ENCODE measurements at places on chromosomes 13 and 19.

DNA sequence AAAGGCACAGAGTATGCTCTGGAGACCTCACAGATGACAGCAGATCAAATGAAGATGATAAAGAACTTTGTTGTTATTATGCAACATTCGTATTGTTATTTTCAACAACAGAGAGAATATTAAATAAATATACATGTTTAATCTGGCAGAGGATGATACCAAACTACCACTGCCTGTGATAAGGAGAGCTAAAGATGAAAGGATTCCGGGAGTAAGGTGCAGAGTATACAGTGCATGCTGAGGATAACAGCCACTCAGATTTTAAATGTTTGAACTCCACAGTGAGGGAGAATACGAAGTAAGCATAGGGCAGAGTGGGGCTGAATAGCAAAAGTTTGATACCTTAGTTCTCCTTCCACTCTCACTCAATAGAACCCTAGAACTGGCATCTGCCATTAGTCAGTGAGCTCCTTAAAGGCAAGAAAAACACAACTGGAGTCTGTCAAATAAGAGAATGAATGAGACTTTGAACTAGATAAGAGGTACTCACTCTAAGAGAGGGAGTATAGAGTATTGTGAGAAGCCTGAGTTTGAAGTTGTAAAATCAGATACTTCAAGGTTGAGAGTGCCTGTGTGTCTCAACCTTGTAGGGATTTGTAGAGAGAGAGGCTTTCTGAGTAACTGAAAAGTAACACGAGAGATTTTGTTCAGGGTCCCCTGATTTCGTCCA, 78.5 kb downstream of the STARD13 start:
- DNase-seq, result no peak

DNA sequence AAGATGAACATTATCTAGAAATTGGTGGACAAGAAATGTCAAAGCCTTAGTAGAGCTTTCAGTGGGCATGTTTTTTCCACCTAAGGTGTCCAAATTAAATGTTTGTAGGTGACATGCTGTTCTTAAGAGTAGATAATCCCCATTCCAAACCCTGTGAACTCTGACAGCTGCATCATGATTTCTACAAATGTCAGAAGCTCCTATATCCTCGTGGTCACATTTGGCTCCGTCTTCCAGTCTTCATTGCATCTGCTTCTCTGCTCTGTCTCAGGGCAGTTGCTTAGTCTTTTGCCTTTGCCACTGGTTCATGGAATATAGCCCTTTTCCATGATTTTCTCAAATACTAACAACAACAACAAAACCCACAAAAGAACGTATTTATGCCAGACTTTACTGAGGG, 234.5 kb downstream of the DLEU7 start:
- DNase-seq, result no peak

DNA sequence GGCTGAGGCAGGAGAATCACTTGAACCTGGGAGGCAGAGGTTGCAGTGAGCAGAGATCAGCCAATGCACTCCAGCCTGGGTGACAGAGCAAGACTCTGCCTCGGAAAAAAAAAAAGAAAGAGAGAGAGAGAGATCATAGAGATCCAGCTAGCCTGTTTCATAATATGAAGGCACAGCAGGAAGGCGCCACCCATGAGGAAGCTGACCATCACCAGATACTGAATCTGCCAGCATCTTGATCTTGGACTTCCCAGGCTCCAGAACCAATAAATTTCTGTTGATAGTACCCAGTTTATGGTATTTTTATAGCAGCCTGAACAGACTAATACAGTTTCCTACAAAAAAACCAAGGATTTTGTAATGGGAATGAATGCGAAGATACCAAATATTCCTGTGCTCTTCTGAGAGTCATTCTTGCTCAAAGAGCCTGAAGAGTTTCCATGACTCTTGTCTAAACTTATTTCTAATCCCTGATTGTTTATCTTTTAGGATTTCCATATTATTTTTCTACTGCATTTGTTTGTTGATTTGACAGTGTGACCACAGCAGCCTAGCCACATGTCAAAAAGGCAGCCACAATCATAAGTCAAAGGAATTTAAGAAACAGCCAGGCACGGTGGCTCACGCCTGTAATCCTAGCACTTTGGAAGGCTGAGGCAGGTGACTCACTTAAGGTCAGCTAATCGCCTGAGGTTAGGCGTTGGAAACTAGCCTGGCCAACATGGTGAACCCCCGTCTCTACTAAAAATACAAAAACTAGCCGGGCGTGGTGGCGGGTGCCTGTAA, 37.7 kb upstream of the PDCD5 start:
- DNase-seq, result no peak

DNA sequence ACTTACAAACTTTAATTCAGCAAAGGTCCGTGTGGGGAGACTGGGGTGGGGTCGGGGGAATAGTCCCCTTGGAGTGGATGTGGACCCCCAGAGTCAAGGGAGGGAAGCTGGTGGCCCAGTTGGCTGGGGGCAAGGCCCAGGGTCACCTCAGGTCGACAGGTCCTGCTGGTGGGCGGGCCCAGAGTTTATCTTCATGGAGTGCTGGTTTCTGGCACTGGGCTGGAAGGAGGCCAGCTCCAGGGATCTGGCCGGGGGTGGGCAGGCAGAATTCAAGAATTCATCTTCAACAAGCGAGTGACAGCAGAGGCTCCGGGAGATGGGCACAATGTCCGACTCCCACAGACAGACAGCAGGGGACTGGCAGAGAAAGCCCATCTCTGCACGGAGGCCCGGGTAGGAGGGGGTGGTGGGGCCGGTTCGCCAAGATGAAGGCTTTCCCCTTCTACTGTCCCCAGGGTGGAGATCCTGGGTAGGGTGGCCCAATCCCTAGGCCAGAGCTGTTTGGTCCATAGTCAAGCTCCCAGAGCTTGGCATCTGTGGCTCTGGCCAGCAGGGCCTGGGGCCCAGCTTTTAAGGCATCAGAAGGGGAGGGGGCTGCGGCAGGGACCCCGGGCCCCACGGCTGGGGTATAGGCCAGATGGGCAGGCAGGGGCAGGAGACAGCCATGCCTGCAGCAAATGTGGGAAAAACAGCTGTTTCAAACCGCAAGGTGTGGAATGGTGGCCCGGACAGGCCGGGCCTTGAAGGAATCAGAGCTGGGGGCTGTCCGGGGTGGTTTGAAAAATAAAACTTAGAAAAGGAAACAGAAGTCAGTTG, 622 bp upstream of the FDX2 start:
- no peak for DNase-seq

GRCh38 chr13:73576291-73576690, 517.5 kb downstream of the KLF5 start:
- no peak for DNase-seq

DNA sequence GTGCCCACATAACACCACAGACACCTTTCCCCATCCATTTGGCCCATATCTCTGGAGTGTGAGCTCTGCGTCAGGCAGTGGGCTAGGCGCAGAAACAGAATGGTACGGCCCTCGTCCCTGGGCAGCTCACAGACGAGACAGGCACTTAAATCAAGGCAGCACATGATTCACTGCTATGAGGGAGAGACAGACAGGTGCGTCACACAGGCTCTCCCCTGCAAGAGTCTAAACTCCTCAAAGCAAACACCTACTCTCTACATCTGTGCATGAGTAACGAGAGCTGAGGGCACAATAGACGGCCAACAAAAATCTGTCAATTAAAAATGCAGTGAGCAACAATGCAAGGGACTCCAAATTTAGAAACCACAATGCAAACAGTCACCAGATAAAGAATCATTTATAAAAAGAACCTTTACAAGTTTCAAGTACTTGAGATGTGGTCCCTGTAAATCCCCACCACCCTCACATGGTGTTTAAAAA, 348.9 kb downstream of the UQCRFS1 start:
- no peak for DNase-seq

GRCh38 chr13:110411688-110412059, 104.6 kb downstream of the COL4A2 start:
- no peak for DNase-seq

Measured in stimulated activated CD8-positive, alpha-beta memory T cell treated with anti-CD3 and anti-CD28 coated beads, Interleukin-15, amount 100 ng/mL, for 48 hours (primary cell).